Central memory CD4-positive, alpha-beta T cell (primary cell): ENCODE measurements at places on chromosomes 16 and 17.

DNA sequence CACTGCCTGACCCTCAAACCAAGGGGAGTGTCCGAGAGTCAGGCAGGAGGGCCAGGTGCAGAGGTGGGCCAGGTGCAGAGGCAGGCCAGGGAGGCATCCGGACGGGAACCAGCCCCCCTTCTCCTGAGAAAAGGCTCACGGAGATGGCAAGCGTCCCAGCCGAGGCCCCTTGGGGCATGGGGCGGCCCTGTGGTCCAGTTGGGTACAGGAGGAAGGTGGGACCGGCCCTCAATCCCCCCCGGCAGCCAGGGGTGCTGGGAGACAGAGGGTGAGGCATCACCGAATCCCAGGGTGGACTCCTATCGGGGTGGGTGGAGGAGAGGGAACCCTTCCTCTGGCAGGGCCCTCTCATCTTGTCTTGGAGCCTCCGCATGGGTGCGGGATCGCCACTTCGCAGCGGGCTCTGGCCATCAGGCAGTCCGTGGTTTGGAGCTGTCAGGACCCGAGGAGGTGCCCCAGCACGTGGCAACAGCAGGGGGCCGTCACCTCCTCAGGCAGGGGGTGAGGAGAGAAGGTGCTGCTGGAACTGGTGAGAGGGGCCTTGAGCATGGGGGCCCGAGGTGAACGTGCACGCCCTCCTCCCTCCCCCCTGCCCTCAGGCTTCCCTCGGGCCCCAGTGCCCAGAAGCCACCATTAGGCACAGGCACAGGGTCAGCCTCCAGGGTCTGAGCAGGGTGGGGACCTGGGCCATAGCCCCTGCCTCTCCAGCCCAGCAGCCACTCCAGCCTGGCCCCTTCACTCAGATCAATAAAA is 38.7 kb upstream of the SLC38A10 start:
- DNase-seq: no peak

- no peak for DNase-seq
Measured at GRCh38 chr17:9144502-9145249, 123.4 kb downstream of the NTN1 start.

GRCh38 chr17:15385305-15385704 is 43.9 kb upstream of the TEKT3 start:
- no peak for DNase-seq

DNA sequence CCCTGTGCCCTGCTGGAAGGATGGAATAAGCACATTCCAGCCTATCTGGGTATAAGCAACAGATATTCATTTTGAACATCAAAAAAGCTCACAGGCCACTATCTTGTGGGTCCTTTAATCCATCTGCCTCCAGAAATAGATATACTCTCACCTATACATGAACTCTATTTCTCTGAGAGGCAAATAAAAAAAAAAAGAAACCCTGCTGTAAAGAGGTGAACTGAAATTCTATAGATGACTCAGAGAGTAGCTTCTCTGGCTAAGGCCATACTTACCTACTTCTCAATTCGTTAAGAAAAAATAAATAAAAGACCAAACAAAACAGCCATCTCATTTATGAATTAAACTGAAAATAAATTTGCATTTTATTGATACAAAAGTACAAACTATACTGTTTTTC is 86.3 kb downstream of the DYNLRB2 start:
- no peak for DNase-seq

DNA sequence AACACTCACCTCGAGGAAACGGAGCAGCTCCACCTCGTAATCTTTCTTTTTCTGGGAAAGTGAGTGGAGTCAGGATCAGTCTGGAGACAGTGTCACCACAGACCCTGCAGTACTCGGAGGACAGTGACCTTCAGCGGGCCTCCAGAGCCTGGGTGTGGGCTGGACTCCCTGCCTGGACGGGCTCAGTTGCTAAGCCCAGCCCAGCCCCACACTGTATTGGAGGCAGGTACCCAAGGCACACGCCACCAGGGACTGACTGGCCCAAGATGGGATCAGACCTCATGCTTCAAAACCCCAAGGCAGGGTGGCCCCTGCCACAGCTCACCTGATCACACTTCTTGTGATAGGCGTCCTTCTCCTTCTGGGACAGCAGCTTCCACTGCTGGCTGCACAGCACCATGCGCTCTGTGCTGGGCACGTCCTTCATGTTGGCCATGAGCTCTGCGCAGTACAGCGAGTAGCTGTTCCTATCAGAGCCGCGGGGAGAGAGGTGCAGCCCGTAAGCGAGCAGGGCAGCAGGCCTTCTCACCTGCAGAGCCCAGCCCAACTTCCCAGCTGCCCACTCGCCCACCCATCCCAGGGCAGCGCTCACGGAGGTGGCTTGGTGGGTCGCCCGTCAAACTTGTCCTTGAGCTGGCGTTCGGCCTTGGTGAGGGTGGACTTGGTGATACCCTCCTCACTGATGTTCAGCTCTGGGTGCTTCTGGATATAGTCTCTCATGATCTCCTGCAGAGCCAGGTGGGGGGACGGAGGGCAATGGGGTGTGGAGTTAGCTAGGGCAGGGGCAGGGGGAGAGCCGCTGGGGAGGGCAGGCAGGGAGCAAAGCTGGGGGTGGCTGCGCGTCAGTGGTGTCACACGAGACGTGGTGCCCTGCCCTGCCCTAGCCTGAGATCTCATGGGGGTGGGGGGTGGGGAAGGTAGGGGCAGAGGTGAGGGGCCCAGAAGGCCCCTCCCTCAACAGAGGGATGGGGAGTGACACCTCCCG is 7.9 kb downstream of the UBTF start:
- no peak for DNase-seq

GRCh38 chr17:71548540-71549190 is 572.2 kb upstream of the SOX9 start:
- DNase-seq: no peak

- DNase-seq: no peak
Measured at GRCh38 chr16:83666449-83666848, 141.3 kb upstream of the HSBP1 start.

- no peak for DNase-seq
Measured at GRCh38 chr16:64989050-64989449, 132.8 kb downstream of the CDH11 start.
